Right ventricle myocardium inferior (tissue), 1 donor: ENCODE measurements at places on chromosomes 4 and X. TPM values are rescaled to one million over a fixed set of nuclear protein-coding genes. Genes with fewer than 3 reads are reported as not detected.

The CDX4 gene
- total RNA-seq = not detected

The TREX2 gene
- total RNA-seq = not detected

The PRICKLE3 gene
- total RNA-seq = 15.1 TPM

- no peak for DNase-seq
These were observed 22.4 kb downstream of the GRXCR1 start for GRCh38 chr4:42914937-42915336.

DNA sequence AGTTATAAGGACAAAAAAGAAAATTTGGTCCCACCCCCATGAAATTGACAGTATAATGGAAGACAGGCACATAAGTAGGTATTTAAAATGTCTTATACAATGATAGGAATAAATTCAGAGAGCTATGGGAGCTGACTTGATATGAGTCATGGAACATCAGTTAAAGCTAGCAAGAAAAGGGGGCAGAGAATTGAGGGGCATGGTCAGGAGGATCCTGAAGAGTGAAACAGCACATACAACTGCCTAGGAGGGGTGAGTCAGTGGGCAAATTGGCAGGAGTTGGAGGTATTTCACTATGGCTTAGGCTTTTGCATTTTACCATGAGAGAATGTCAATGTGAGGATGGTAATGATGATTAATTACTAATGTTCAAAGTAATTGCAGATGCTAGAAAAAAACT lies 95.4 kb upstream of the BANK1 start:
- no peak for DNase-seq

GRCh38 chrX:46693149-46693548 lies 65.8 kb downstream of the SLC9A7 start:
- DNase-seq = no peak

DNA sequence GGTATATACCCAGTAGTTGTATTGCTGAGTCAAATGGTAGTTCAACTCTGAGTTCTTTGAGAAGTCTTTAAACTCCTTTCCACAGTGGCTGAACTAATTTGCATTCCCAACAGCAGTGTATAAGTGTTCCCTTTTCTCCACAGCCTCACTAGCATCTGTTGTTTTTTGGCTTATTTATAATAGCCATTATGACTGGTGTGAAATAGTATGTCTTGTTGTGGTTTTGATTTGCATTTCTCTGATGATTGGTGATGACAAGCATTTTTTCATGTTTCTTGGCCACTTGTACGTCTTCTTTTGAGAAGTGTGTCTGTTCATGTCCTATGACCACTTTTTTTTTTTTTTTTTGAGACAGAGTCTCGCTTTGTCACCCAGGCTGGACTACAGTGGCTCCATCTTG lies 30.5 kb downstream of the GPR50 start:
- no peak for DNase-seq

DNA sequence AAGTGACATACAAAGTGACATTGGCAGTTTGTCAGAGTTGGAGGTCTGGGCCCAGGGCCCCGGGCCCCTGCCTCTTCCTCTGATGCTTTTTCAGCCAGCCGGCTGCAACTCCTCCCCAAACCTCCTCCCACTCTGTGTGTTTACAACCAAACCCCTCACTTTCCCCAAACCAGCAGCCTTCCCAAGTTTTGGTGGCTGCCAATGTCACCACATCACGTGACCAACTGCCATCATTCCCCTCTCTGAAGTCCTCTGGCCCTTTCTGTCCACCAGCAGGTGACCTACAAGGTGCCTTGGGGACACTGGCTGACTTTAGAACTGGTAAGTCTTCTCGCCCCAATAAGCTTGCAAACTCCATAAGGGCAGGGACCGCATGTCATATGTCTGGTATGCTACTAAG lies 357.7 kb downstream of the BCOR start:
- no peak for DNase-seq

GRCh38 chr4:149322203-149322602 lies 493.4 kb downstream of the IQCM start:
- DNase-seq = no peak
